Uterus (tissue), 4 donors: ENCODE measurements at places on chromosomes 12 and 14. TPM values are rescaled to one million over a fixed set of nuclear protein-coding genes. Genes with fewer than 3 reads are reported as not detected.

DNA sequence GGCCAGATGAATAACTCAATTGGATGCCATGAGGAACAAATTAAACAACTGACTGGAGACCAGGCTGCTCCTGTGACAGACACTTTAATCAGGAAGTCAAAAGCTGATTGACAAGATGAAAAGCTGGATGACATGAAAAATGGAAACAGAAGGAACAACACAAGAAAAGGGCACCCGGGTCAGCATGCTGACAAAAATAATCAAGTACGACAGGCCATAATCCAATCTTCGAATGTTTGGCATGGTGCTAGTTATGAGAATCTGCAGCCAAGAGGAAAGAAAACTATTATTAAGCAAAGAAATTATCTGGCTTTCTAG is 544.7 kb downstream of the ETNK1 start:
- DNase-seq, result no peak

DNA sequence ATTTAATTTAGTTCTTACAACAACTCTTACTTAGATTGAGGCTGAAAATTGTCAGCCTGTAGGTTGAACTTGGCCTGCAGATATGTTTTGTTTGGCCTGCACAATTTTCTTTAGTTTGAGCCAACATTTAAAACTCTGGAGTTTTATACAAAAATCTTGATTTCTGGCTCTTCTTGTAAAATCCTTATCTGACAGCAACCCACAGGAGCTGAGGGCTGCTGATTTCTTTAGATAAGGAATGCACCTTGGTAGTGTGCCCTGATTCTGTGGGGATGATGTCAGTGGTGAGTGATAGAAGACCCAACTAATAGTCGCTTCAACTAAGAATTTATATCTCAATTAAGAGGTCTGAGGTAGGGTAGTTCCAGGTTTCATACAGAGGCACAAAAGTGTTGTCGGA is 49.5 kb downstream of the SOCS2 start:
- DNase-seq, result no peak

GRCh38 chr12:6961695-6962284 is 8.7 kb downstream of the PHB2 start:
- peak; percentile 68 for DNase-seq

GRCh38 chr14:64767215-64767964 is 63.2 kb downstream of the PLEKHG3 start:
- DNase-seq, result peak; percentile 22

GRCh38 chr12:19544353-19544752 is 105.1 kb downstream of the AEBP2 start:
- DNase-seq, result no peak

- no peak for DNase-seq
Observed at GRCh38 chr12:13200841-13201240, 4.3 kb downstream of the EMP1 start.

DNA sequence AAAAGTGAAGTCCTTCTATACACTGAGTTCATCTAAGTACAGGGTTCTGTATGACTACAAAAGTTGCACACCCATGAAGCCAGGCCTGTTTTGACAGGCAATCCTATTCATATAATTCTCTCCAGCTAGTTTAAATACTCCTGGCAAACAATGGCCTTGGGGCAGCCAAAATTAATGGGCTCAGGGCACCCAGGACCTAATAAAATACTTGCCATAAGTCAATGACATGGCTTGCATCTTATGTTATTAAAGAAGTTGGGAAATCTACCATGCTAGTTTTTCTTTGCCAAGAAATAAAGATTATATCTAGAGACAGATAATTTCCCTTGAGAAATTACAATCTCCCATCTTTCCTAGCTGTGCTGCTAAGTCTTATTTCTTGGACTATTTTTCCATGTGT is 11.1 kb upstream of the TMTC1 start:
- DNase-seq, result no peak

DNA sequence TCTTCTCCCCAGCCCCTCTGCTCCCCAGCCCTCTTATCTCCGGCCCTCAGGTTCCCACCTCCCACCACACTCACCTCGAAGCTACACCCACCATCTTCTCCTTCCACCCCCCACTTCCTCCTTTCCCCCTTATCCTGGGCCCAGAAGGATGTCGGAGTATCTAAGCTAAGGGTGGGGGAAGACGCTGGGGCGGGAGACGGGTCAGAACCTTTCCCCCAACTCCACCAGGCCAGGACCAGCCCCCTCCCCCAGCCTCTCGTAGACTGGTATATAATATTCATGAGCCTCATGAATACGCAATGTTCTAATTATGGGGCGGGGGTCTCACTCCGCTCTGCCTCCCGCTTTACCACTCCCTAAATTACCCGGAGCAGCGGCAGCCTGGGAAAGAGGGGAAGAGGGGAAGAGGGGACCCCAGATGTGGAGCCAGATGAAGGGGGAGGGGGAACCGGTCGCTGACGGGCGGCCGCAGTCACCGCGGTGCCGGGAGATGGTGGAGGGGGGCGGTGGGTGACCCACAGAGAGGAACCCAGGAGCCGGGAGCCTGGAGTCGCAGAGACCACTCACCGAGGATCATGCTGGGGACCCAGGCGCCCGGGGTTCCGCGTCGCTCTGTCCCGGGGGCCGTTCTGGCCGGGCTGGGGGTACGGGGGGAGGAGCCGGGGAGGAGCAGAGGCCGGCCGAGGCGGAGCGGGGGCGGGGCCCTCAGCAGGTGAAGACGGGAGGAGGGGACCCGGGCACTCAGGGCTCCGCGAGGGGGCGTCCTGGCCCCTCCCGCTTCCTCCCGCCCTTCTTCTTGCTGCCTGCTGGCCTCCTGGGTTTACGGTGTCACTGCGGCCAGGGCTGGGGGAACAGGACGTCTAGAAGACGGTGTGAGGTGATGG is 6.4 kb upstream of the ZNF385A start:
- no peak for DNase-seq

- no peak for DNase-seq
Observed at GRCh38 chr12:68868043-68868790, 60.2 kb downstream of the MDM2 start.

GRCh38 chr12:3750616-3751015 is 2.3 kb downstream of the CRACR2A start:
- no peak for DNase-seq

- no peak for DNase-seq
Observed at GRCh38 chr12:132162508-132163031, 18.3 kb downstream of the NOC4L start.

DNA sequence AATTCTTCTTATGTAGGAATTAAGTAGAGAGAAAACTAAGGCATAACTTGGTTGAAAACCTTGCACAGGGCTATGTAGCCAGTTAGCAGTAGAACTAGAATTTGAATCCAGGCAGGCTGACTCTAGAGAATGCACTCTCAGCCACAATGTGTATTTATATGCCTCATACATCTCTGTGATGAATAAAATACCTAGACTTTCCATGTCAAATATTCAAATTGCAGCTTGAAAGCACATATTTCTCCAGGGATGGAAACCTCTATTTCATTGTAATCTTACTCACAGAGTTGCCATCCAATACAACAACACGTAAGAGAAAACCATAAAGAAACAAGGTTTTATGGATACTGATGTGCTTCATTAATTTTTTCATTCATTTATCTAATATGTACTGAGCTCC is 256.0 kb upstream of the FLRT2 start:
- no peak for DNase-seq

- no peak for DNase-seq
Observed at GRCh38 chr12:66210840-66211239, 21.8 kb downstream of the IRAK3 start.

GRCh38 chr14:102964152-102964730 is 41.8 kb downstream of the AMN start:
- no peak for DNase-seq

DNA sequence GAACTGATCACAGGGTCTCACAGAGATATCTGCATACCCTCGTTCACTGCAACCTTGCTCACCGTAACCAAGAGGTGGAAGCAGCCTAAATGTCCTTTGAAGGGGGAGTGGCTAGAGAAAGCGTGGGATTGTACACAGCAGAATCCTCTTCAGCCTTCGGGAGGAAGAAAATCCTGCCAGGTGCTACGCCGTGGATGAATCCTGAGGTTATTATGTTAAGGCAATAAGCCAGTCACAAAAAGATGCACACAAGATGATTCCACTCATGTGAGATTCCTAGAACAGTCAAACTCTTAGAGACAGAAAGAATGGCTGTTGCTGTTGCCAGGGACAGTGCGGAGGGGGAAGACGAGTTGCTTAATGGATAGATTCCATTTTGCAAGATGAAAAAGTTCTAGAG is 39.6 kb upstream of the SFSWAP start:
- DNase-seq, result no peak

DNA sequence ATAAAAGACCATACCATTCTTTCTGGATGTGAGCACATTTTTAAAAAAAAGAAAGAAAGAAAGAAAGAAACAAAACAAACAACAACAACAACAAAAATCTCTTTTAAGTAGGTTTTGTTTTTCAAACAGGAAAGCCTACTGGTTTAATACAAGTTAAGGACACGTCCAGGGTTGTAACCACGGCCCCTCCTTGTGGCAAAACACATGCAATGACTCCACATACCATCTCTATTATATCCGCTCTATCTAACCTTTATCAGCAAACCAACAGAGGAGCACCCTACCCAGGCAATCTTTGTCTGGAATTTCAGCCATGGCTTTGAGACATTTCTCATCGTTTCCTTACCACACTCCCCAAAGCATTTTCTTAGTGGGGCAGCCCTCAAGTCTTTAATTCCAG is 360.5 kb upstream of the TMPO start:
- DNase-seq, result no peak

DNA sequence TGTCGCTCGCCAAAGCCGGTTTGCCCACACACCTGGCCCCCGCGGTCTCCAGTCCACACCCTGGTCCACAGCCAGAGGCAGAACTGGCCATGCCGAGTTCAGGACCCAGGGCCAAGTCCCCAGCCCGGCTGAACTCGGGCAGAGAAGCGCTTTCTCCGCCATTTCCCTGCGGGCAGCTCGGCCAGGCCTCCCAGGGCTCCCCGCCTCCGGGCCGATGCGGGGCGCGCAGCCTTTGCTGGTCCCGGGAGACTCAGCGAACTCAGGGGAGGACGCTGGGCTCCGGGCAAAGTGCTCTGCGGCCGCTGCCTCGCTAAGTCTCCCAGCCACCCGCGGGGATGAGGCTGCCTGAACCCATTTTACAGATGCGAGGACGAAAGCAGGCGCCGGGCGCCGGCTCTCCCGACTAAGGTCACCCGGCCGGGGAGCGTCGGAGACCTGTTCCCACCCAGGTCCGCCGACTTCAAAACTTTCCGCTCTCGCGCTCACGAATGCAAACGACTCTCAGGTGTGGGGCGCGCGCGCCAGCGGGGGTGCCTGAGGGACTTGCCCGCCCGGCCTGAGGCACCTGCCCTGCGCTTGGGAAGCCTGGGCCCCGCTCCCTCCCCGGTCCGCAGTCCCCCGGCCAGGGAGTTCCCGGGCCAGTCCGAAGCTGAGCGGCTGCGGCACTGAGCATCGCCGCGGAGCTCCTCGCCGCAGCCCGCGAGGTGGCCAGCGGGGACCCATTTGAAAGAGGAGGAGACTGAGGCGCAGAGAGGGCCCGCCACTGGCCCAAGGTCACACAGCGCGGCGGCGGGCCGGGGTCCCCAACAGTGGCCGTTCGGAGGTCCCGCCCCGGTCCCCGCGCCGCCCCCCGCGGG is 627 bp downstream of the TESC start:
- DNase-seq, result no peak

- no peak for DNase-seq
Observed at GRCh38 chr12:27732281-27732680, 21.6 kb downstream of the MRPS35 start.

DNA sequence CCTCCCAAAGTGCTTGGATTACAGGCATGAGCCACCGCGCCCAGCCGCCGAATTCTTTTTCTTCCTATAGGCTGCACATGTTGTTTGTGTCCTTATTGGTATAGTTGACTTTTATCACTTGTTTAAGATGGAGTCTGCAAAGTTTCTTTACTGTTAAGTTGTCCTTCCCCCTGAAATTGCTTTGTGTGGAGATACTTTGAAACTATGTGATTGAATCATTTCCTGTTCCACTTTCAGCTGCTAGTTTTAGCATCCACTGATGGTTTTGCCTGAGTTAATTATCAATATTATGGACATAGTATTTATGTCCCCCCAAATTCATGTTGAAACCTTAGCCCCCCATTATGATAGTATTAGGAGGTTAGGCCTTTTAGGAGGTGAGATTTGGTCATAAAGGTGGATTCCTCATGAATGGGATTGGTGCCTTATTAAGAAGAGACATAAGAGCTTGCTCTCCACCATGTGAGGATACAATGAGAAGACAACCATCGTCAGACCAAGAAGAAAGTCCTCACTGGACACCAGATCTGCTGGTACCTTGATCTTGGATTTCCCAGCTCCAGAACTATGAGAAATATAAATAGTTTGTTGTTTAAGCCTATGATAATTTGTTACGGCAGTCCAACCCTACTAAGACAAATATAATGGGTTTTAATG is 34.9 kb downstream of the PPHLN1 start:
- no peak for DNase-seq

DNA sequence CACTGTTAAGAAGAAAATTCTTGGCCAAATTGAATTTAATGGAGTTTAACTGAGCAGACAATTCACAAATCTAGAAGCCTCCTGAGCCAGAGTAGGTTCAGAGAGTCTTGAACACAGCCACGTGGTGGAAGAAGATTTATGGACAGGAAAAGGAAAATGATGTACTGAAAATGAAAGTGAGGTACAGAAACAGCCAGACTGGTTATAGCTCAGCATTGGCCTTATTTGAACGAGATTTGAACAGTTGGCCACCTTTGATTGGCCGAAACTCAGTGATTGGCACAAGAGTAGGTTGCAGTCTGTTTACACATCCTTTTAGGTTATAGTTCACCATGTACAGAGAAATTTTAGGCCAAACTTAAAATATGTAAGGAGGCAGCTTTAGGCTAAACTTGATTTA is 9.9 kb downstream of the OAS2 start:
- no peak for DNase-seq

- DNase-seq, result no peak
Observed at GRCh38 chr14:51895375-51895774, 35.0 kb downstream of the GNG2 start.

GRCh38 chr14:35631071-35631805 is 97.3 kb downstream of the INSM2 start:
- DNase-seq, result no peak

- DNase-seq, result no peak
Observed at GRCh38 chr12:109625749-109626377, 52.3 kb downstream of the MVK start.

DNA sequence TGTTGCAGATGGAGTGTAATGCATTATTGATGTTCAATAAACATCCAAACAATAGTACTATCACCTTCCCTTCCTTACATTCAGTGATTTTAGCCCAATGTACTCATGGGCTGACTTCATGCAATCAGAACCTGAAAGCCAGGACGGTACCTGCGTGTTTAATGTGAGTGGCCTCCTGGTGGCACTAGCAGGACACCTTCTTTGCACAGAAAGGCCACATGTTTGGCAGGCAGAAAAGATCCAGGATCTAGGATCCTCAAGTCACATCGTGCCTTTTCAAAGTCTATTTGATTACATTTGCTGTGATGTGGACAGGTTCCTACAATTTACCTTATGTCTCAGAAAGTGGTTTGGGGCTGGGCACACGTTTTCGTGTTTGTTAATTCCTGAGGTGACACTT is 82.9 kb downstream of the NEDD1 start:
- DNase-seq, result no peak

The NID2 gene
- 8.2 TPM for total RNA-seq

The RNASE1 gene
- total RNA-seq, result 129 TPM

The MYF5 gene
- total RNA-seq, result not detected

The APOF gene
- total RNA-seq, result not detected

The OTOGL gene
- 0.88 TPM for total RNA-seq

The DDX11 gene
- 23.3 TPM for total RNA-seq

The DAO gene
- not detected for total RNA-seq

The CLEC2D gene
- total RNA-seq, result 18.6 TPM

The TMEM132C gene
- 7.7 TPM for total RNA-seq

The CLEC9A gene
- total RNA-seq, result not detected

The AACS gene
- total RNA-seq, result 7.6 TPM
